ENCODE measurements at places on chromosomes 7 and 10.
A peak's percentile ranks its signal among the peaks of the same experiment; 100 is the strongest.

DNA sequence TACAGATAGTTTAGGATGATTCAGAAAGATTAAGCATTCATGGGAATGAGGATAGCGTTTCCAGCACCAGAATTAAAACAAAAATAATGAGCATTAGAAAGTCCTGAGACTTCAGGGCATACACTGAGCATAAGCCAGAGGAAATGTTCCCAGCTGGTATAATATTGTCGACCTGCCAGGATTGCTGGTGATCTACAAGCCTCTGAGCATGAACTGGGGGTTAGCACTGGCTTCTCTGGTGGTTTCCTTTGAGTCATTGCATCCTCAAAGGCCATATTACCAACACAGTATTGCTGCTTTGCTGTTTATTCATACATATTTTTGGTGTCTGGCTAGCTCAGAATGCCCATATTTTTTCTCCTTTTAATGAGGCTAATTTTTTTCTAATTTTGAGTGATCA lies 10.7 kb upstream of the ATRNL1 start:
- DNase-seq = no peak

GRCh38 chr10:124381011-124381611 lies 37.6 kb downstream of the OAT start:
- DNase-seq = no peak

DNA sequence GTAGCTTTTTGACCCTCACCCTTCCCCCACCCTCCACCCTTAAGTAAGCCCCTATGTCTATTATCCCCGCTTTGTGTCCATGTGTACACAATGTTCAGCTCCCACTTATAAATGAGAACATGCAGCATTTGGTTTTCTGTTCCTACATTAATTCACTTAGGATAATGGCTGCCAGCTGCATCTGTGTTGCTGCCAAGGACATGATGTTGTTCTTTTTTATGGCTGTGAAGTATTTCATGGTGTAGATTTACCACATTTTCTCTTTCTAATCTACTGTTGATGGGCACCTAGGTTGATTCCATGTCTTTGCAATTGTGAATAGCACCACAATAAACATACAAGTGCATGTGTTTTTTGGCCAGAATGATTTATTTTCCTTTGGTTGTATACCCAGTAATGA lies 232.2 kb downstream of the CACNA2D1 start:
- no peak for DNase-seq

GRCh38 chr10:114708717-114709335 lies 50.8 kb upstream of the ABLIM1 start:
- DNase-seq = no peak

GRCh38 chr10:103792547-103792946 lies 62.8 kb downstream of the SH3PXD2A start:
- DNase-seq = no peak

GRCh38 chr7:99447943-99448342 lies 9.2 kb downstream of the CPSF4 start:
- no peak for DNase-seq

GRCh38 chr10:30701451-30702173 lies 72.1 kb upstream of the LYZL2 start:
- DNase-seq = peak; percentile 9

GRCh38 chr7:38291117-38291647 lies 17.7 kb upstream of the TARP start:
- no peak for DNase-seq

- DNase-seq = no peak
Measured at GRCh38 chr7:29422829-29423228, 140.8 kb upstream of the PRR15 start.

Data from NCI-H2081 (cell line).